ENCODE measurements at places on chromosomes 4 and X.
A peak's percentile ranks its signal among the peaks of the same experiment; 100 is the strongest.

DNA sequence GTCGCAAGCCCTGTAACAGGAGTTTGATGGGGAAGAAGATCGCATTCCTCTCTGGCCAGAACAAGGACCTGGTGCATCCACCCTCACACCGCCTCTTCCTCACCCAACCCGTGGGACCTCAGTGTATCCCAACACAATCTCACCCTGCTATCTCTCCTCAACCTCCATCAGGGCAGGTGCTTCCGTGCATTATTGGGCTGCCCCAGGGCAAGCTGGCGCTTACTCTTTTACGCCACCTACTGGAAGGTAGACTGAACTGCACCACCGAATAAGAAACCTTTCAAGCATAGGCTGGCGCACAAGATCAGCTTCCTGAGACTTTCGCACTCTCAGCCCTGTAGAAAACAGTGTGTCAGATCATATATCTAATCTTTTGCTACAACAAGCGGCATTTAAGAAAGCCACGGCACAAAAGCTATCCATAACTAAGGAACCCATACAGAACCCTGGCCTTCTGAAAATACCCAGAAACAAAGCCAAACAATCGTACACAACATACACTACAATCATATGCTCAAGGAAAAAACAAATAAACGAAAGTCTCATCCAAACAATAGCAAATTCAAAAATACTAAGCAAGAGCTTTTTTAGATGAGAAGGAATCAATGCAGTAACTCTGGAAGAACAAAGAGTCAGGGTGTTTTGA lies 209.3 kb downstream of the UGT8 start:
- peak; percentile 61 for DNase-seq

DNA sequence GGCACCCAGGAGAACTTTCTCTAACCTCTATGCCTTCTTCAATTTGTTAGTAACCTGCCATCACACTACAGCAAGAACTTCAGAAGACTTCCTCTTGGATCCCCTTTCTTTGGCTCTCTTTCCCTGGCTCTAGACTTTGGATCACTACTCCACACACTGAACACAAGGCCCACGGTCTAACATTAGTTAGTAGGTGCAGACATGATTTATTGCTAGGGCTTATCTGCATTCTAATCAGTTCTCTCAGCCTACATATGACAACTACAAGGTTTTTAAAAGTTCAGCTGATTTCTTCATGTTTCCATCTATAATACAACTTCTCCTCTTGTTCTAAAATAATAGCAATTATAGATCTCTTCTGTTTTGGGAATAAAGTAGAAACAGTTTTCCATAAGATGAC lies 209.1 kb upstream of the ANXA10 start:
- DNase-seq, result no peak

- no peak for DNase-seq
Observed at GRCh38 chrX:97372001-97372766, 488.5 kb downstream of the RPA4 start.

DNA sequence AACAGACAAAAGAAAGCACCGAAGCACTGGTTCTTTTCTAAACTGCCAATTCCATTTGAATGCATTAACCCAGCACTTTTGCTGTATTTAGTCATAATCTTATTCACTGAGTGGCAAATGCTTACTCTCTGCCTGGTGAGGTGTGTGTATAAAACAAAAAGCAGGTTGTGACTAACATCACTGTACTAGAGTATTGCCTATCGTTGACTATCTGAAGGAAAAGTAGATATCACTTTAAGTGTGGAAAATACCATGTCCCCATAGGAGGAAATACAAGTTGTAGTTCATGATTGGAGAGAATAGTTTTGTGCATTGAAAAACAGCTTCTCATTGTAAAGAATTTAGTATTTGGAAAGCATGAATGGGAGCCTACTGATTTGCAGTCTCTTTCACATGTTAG lies 2.7 kb downstream of the PDLIM5 start:
- DNase-seq, result no peak

DNA sequence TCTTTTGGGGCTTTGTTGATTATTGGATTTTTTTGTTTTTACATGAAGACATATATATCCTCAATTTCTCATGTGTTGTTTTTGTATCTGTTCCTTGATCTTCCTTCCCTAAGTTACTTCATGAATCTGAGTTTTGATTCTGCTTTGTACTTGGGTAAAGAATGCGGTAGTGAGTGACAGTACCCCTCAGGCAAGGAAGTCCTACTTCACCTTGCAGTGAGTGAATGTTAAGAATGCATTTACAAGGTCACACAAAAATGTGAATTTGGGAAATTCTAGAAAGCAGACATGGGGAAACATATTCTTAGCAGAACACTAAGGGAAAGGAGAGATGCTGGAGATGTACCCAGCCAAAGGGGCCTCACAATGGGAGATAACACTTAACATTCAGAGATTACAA lies 373.1 kb upstream of the LCORL start:
- no peak for DNase-seq

DNA sequence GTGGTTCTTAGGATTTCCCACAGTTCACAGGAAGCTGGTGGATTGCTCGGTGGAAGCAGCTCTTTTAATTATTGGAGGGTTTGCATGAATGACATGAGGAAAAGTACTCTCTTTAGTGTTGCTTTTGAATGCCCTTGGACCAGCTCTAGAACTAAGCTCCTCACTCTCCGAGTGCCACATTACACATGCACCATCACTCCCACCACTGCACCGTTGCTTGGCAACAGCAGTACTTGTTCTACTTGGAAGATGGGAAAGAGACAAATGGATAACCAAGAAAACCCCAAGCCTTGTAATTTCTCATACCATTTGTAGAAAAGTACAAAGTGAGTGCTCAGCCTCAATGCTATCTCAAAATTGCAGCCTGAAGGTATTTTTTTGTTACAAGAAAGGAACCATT lies 620.2 kb upstream of the BOD1L1 start:
- DNase-seq, result no peak

GRCh38 chr4:109864134-109864533 lies 16.2 kb downstream of the LRIT3 start:
- DNase-seq, result no peak

- peak; percentile 36 for DNase-seq
Observed at GRCh38 chr4:88526221-88526815, 2.7 kb upstream of the PYURF start.

DNA sequence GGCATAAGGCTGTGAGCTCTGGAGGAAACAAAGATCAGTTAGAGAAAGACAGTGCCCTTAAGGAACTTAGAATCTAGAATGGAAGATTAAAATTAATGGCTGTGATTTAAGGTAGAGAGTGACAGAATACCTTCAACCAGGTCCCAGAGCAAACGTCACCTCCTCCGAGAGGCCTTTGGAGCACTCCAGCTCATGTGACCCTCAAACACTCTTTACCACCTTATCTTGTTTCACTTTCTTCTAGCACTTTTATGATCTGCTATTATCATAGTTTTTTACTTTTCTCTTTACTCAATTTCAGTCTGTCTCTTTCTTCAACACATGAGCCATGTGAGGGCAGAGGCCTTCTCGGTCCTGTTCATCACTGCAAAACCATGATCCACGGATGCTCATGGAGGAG lies 187.0 kb downstream of the SMIM20 start:
- DNase-seq, result no peak

GRCh38 chr4:59122626-59123025 lies 2012.4 kb upstream of the IGFBP7 start:
- DNase-seq, result no peak

DNA sequence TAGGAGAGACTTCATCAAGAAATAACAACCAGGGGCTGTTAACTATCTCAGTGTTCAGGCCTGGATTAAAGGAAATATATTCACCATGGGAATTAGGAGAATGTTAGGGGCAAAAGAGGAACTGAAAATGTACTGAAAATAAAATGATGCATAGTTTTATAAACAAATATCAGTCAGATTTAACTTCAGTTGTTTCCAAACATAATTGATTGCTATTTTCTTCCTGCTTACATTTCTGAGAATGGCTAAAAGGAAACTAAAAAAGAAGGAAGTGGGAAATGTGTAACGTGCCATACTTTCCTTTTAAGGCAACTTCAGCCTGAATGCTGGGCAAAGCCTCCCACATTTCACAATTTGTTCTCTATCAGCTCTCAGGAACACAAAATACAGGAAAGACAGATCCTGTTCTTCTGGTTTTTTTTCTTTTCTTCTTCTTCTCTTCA lies 178.1 kb downstream of the MAML3 start:
- no peak for DNase-seq

All from activated CD4-positive, alpha-beta T cell treated with anti-CD3 and anti-CD28 coated beads, Interleukin-2, Interleukin-4, amounts not matched to agents 100 ng/mL and 50 ng/mL, durations not matched to agents 16 hours and 8 hours (primary cell).